ENCODE measurements at places on chromosomes 1 and 21.

DNA sequence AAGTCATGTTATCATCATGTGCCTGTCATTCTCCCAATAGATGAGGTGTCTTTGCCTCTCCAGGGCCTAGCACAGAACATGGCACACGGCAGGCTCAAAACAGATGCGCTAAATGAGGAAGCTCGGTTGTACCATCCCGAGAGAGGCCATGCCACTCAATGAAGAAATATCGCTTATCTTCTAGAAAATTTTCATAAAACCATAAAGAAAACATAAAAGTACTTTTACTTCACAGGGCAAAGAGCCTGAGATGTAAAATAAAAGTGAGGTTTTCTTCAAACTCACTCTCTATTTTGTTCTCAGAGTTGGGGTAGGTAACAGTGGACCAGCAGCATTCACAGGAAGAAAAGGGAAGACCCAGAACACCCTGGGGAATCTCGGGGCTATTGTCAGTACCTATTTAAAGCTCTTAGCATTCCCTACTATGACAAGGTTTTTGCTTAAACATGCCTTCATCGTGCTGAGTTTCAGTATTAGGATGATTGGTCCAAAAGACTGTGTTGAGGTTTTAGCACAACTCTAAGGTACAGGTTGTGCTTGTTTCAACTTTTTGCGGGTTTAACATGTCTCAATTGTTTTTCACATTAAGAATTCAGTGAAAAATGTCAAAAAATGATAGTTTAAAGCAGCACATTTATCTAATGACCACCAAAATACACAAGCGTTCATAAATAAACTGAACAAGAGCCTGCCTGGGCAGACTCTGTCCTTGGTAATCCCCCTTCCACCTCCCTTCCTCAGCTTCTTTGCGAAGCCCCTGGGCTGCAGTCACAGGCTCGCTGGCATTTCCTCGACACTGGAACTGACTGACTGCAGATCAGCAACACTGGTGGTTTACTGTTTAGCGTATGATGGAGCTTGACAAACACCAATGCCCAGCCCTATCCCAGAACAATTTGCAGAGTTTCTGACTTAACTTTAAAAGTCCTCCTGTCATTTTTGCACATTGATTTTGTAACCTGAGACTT lies 55.6 kb downstream of the COQ8A start:
- DNase-seq, result no peak

- DNase-seq, result no peak
Observed at GRCh38 chr1:115426956-115427355, 88.9 kb upstream of the NGF start.

- no peak for DNase-seq
Observed at GRCh38 chr21:44785620-44786335, 15.8 kb downstream of the UBE2G2 start.

DNA sequence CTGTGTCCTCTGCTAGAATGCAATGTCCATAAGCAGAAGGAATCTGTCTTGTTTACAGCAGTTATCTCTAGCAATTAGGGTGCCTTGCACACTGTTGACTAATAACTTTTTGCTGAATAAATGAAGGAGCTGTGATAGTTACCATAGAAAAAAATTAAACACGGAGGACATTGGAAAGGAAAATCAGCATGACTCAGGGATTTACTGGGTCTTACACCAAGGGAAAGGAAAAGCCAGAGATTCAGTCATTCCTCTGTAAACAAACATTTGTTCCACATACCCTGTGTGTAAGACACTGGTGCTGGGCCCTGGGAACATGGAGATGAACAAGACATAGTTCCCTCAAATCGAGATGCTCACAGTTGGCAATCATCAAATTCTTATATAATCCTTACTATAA lies 183.3 kb downstream of the PTGER3 start:
- no peak for DNase-seq

DNA sequence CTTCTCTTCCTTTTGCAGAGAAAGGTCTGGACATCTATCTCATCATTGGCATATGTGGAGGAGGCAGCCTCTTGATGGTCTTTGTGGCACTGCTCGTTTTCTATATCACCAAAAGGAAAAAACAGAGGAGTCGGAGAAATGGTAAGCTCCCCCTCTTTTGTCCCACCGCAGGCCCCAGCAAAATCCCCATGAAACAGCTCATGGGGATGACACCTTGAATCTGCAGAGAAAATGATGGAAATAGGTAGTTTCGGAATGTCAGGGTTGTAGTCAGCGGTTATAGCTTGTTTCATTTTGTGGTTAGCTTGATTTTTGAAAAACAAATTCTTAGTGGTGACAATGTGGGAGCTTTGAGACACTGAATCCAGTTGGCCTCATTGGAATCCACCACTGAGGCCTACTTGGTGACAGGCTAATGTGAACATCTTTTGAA lies 10.3 kb downstream of the CD2 start:
- peak; percentile 77 for DNase-seq

GRCh38 chr1:55131801-55132200 lies 83.4 kb downstream of the USP24 start:
- no peak for DNase-seq

- DNase-seq, result no peak
Observed at GRCh38 chr1:86887479-86888162, 26.3 kb downstream of the SELENOF start.

GRCh38 chr1:87644033-87644578 lies 315.4 kb downstream of the LMO4 start:
- DNase-seq, result no peak

DNA sequence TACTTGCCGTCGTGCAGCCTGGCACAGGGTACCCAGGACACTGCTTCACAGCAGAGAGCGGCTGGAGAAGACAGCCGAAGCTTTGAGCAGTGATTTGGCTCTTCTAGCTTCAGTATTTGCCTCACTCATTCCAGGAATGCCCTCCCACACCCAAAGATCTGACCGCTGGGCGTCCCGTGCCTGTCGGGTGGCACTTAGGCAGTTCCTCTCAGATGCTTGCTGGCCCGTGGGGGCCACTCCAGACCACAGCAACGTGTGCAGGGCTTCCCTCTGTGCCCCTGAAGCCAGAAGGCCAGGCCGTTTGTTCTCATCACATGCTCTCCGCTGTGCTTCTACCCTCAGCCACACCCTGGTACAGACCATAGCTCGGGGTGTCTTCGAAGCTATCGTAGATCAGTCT lies 17.0 kb downstream of the RRP1B start:
- DNase-seq, result no peak

- no peak for DNase-seq
Observed at GRCh38 chr1:11990303-11991032, 10.2 kb downstream of the MFN2 start.

GRCh38 chr1:8871539-8871935 lies 6.9 kb downstream of the ENO1 start:
- peak; percentile 24 for DNase-seq

DNA sequence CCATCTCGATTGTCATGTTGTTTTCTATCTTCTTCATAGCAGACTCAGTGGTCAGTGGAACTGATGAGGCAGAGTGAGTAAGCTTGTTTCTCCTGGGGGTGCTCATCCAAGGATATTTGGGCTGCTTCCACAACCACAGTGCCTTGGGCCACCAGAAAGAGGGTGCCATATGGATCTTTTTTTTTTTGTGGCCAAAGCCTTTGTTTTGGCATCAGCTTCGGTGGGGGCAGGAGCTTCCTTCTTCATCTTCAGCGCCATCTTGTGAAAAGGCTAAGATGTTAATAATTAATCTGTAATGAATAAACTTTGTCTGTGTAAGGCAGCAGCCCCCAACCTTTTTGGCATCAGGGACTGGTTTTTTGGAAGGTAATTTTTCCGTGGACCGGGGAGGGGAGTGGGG lies 6.6 kb upstream of the PLPP3 start:
- no peak for DNase-seq

DNA sequence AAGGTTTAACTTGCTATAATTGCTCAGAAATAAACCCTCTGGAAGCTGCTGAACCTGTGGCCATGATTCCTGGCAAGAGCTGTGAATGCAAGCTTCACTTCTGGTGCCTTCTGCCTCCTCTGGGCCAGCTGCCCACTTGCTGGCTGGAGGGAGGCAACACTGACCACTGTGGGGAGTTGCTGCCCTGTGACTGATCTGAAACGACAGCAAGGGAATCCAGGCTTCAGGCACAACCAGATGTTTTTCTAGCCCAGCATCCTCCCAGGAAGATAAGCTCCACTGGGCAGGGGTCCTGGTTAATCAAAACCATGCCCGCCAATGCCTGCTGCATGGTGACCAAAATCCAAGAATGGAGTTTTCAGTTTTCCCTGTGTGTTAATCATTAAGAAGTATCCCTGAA lies 180.0 kb upstream of the HMGB4 start:
- no peak for DNase-seq

DNA sequence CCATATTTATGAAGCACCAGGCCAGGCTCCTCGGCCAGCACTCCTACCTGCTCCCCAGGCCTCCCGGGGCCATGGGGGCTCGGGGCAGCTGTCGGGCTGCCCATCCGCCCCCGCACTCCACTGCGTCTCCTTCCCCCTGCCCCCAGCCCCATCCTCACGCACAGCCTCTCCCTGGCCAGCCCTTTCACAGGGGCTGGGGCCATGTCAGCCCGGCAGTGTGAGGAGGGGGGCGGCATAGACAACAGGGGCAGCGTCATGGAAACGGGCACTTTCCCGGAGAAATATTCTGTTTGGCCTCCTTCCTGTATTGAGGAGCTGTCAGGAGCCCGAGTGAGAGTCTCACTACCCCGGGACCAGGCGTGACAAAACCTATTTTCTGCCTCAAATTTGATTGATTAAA lies 87.3 kb downstream of the CASZ1 start:
- DNase-seq, result no peak

DNA sequence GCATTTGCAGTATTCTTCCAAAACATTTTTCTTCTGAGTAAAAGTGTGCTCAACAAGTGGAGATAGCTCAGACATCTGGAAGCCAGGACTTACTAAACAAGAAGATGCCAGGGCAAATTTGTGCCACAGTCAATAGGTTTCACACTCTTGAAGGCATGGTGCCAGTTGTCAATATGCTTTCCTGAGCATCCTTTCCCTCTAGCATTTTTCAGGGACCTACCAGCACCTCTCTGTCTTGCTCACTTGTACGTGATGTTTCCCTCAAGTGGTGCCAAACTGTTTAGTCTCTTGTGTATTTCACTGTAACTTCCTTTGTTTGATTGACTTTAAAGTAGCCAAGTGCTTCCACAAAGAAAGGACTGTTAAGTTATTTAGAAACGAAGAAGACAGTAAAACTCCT lies 194.0 kb upstream of the SGIP1 start:
- no peak for DNase-seq

DNA sequence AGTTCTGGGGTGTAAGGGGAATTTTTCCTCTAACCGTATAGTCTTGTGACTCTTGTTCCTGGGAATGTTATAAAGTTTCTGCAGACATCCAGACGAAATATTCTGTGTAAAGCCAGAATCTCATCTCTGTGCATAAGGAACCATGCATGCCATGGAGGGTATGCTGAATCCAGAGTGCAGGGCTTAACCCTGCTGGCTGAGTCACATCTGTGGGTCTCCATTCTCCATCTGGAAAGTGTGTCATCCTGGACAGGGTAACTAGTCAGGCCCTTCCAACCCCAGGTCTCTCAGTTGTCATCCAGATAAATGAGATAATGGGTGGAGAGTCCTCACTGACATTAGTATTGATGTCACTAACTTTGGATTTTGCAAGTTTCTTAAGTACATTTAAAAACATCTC lies 48.8 kb downstream of the ATP5PO start:
- DNase-seq, result no peak

- DNase-seq, result no peak
Observed at GRCh38 chr21:45875416-45875760, 106.2 kb upstream of the COL6A1 start.

- DNase-seq, result no peak
Observed at GRCh38 chr1:24382165-24382577, 31.4 kb downstream of the STPG1 start.

DNA sequence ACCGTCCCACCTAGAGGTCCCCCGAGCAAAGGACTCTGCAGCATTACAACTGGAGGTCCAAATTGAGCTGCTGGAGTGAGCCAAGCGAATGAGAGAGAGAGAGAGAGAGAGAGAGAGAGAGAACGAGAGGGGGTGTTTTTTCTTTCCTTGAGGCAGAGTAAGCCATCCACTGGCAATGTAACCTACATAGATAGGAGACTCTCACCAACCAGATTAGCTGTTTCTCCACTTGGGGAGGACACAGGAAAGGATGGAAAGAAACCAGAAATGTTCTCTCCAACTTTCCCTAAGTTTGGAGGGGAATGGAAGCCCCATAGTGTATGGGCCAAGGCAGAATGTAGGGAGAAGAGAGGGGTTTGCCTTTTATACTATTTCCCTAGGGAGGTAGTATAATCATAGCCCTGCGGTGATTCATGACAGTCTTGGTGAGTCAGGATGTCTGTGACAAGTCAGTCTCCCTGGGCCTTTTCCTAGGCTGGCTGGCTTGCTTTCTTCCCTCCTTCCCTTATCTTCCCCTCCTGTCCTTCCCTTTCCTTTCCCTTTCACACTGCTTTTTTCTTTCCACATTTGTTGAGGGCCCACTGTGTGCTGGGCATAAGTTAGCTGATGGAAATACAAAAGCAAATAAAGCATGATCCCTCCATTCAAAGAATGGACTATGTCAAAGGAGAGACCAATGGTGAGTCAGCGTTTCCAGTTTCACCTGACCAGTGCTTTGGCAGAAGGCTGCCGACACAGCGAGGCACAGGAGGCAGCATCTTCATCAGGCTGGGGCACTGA lies 7.1 kb downstream of the FNDC7 start:
- DNase-seq, result no peak

DNA sequence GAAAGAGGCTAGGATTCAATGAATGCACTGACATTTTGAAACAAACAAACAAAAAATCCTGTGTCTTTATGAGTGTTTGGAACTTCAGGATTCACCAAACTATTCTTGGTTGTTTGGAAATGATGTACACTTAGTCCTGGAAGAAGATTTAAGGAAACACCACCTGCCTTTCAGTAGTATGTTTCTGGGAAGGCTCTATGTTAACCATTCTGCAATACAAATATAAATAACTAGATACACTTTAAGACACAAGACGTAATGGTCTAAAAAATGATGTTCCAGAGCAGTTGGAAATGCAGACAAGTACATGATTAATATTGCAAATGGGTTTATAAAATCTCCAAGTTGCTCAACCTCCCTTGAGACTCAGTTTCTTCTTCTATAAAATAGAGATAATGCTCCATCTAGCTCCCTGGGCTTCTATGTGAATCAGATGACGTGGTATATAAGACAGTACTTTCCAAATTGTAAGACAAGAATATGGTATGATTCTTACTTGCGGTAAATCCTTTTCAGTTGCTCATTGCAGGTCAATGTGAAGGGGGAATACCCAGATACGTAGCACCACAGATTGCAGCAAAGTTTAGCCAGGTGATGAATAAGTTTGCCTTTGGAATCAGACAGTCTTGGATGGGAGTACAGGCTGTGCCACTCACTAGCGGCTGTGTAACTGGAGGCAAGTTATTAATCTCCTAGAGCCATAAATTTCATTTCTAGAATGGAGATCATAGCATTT lies 224.8 kb upstream of the SGIP1 start:
- DNase-seq, result no peak

- no peak for DNase-seq
Observed at GRCh38 chr1:6850537-6850936, 65.3 kb downstream of the CAMTA1 start.

GRCh38 chr1:194503209-194503608 lies 1316.8 kb upstream of the B3GALT2 start:
- no peak for DNase-seq

GRCh38 chr1:184622136-184622823 lies 132.4 kb downstream of the EDEM3 start:
- no peak for DNase-seq
